Central memory CD4-positive, alpha-beta T cell (primary cell): ENCODE measurements at places on chromosomes 3 and 15.

DNA sequence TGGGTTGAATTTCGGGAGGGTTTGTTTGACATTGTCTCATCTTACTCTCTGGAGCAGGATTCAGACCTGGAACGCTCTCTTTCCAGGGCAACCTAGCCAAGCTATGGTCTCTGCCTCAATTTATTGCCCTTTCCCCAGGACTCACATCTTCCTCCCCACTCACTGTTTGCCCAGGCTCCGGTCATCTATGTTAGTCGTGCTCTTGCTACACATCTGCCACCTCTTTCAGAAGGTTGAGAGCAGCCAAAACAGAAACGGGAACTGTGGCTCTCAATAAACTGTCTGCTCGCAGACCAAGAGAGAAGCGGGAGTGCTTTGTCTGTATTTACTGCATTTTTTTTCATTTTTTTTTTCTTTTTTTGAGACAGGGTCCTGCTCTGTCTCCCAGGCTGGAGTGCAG, 81.6 kb downstream of the ST6GAL1 start:
- no peak for DNase-seq

- peak; percentile 46 for DNase-seq
These were observed 547 bp downstream of the WNT7A start for GRCh38 chr3:13879102-13879945.

GRCh38 chr15:33045066-33045810, 149.3 kb downstream of the FMN1 start:
- DNase-seq, result no peak

DNA sequence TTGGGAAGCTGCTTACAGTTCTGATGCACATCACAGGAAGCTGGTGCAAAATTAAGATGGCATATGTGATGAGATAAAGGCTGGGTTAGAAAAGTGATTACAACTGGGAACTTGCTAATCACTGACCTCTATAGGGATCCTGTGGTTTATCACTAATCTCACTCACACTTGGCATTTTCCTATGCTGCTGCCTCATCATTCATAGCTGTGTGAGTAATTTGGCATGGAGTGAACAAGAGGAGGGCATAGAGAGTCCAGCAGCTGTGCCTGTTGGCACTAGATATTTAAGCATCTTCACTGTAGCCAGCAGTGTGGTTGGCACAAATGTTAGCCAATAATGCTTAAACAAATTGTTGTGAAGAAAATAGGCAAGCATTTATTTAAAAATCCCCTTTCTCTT, 217.7 kb upstream of the CGNL1 start:
- no peak for DNase-seq

DNA sequence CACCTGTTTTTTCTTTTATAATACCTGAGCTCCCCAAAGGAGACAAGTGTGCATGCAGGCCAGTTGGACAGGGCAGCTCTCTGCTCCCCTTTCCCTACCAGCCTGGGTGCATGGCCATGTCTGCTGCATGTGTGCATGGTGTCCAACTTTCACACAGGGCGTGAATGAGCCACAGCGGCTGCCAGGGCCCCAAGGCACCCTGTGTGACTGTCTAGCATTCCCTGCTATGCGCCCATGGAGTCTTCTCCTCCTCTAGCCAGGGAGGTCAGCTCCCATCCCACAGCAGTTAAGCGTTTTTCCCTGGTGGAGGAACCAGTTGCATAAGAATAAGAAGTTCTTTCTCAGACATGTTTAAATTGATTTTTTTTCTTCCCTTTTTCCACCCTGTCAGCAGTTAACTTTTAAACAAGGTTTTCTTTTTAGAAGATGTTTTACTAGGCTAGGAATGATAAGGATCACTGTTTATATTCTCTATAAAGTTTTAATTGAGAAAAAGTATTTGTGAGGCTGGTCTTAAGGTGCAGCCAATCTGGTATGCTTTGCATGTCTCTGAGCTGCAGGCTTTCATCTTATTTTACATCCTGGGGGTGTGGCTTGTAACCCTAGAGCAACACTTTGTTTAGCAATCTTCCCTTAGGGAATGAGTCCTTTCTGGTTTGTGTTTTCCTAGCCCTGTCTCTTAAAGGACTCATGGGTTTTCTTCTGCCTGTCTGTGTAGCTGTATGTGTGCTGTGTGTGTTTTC, 20.5 kb upstream of the OR5H1 start:
- no peak for DNase-seq

DNA sequence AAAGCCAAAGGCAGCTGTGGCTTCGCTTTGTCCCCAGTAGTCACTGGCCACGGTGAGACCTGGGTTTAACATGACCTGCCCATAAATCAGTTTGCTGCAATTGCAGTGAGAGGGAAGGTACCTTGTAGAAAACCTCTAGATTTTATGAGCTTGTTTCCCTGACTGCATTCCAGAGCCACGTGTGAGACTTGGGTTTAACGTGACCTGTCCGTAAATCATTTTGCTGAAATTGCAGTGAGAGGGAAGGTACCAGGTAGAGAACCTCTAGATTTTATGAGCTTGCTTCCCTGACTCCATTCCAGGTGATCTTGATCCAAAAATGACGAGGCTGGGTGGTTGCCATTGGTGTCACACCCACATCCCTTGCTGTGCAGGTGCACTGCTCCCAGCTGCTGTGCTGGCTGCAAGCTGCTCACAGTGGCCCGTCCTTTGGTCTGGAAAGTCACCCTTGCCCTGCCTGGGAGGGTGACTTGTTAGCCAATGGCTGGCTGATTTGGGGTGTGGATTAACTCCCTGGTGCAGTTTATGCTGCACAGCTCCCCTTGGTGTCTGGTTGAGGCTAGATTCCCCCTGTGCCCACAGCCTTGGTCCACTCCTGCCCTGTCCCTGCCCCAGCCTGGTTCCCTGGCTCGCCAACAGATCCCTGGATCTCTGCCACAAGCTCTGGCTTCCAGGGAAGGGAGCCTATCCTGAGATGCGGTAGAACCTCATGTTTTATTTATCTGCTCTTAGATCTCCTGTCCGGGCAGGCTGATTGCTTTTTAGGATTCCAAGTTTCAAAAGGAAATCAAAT, 192.7 kb upstream of the CTDSPL start:
- DNase-seq, result no peak

- no peak for DNase-seq
These were observed 100.4 kb downstream of the CD47 start for GRCh38 chr3:107990433-107990832.

DNA sequence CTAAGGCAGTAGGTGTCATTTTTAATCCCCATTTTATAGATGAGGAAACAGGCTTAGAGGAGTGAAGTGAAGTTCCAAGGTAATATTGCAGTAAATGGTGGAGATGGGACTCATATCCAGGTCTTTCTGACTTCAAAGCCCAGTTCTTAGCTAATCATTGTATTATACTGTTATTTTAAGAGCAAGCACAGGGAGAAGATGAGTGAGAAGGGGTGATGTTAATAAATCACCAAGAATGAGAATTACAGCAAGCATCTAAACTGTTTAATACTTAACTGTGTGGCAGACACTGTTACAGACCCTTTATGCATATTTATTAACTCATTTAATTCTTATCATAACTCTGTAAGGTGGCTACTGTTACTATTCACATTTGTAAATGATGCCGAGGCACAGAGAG, 61.2 kb downstream of the VPS8 start:
- no peak for DNase-seq

DNA sequence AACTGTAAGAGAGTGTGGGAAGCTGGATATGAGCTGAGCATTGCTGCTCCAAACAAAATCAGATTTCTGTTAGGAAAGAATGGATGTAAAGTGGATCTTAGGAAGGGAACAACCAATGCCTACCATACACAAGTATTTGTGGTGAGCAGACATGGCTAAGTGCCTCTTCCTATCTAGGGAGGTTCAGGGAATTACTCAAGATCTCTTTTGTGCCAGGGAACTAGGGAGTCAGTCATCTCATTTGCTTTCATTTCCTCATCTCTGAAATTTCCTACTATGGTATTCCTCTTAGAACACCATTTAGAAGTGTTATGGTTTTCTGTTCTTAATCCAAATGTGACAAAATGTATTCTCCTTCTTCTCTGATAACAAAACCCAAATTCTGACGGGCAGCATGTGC, 396.5 kb downstream of the FHIT start:
- no peak for DNase-seq

GRCh38 chr3:72517921-72518424, 330.3 kb downstream of the SHQ1 start:
- DNase-seq, result no peak

DNA sequence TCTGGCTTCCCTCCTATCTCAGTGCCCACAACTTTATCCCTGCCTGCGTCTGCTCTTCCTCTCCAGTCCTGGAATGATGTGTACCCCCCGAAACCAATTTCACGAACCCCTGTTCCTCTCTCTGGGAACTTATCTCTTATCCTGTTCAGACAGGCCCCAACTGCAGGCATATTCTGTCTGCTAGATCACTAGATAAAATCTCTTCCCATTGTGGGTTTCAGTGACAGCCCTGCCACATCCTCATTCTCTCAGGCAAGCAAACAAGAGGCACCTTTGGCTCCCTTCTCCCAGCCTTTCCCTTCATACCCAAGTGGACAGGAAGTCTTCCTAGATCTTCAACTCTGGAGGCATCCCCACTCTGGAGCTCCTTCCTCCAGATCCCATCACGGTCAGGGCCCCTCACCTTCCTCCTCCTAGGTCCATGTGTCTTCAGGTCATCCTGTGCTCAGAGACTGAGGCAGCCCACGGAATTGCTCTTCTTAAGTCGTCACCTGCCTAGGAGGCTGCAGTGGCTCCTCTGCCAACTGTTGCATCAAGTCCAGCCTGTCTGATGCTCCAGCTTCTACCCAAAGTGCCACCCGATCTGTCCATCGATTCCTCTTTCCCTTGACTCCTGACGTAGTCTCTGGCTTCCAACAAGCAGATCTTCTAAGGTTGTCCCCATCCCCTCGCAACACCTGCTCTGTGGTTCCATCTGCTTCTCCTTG, 190.8 kb downstream of the SLCO3A1 start:
- no peak for DNase-seq

GRCh38 chr3:112604536-112604935, 36.4 kb downstream of the CCDC80 start:
- DNase-seq, result no peak

- DNase-seq, result peak; percentile 53
These were observed 24.2 kb downstream of the PXYLP1 start for GRCh38 chr3:141255846-141256261.

GRCh38 chr3:45337839-45338470, 50.4 kb upstream of the LARS2 start:
- DNase-seq, result no peak

GRCh38 chr15:50506121-50506520, 40.3 kb downstream of the USP50 start:
- DNase-seq, result no peak

DNA sequence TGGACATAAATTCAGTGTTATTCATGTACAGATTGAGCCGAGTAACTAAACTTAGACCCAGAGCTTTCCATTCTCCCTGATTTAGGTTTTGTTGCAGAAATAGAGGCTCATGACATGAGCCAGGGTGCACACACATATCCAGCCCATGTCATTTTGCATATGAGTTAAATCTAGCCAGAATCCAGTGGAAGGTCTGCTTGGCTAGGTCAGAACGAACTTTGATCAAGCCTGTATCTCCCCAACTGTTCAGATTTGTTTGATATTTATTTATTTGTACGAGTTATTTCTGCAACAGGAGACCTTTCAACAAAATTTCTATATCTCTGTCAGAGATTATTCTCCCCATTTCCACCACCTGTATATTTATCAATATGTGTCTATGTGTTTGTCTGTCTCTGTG, 247.5 kb upstream of the THBS1 start:
- DNase-seq, result no peak

DNA sequence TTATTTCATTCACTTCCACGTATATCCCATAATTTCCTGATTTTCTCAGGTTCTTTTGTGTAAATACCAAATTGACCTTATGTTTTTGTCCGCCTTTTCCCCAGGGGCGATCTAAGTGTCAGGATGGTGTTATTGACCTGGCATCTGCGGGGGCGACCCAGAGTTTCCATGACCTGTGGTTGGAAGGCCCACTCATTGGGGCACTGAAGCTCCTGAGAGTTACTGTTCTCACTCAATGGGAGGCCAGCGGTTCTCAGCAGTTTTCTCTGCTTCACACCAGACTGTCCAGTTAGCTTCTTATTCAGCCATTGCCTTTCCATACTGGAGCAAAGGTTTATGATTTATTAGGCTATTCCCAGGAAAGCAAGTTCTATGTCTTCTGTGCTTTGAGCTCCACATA, 53.3 kb downstream of the B3GALNT1 start:
- DNase-seq, result no peak
